ENCODE measurements at places on chromosomes 13 and 19.

DNA sequence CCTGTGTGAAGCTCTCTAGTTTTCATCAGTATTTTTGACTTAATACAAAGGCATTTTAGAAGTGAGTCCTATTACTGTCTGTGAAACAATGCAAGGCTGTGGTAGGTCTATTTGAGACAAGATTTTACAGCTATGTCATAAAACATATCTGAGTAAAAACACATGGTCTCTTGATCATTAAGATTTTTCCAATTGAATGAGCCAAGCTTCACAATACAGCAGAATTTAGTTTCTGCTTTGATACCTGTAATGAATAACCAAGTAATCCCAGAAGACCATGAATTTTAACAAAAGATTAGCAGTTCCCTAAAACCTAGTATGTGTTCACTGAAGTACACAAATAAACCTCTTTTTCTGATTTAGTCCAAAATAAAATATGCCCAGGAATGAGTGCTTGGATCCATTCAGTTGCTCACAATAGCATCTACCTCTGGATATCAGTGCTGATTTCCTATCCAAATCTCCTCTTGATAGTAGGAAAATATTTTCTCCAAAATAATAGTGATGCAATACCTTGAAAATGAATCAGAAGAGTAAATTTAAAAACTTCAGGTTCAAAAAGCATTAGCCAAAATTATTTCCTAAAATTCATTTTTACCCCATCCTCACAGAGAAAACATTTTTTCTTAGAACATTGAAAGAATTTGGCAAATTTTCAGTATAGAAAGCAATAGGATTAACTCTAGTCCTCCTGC, 533.5 kb upstream of the SGCG start:
- DNase-seq = no peak

GRCh38 chr13:112726016-112726767, 36.4 kb downstream of the ATP11A start:
- no peak for DNase-seq

- DNase-seq = no peak
Measured at GRCh38 chr13:112807653-112808376, 118.0 kb downstream of the ATP11A start.

DNA sequence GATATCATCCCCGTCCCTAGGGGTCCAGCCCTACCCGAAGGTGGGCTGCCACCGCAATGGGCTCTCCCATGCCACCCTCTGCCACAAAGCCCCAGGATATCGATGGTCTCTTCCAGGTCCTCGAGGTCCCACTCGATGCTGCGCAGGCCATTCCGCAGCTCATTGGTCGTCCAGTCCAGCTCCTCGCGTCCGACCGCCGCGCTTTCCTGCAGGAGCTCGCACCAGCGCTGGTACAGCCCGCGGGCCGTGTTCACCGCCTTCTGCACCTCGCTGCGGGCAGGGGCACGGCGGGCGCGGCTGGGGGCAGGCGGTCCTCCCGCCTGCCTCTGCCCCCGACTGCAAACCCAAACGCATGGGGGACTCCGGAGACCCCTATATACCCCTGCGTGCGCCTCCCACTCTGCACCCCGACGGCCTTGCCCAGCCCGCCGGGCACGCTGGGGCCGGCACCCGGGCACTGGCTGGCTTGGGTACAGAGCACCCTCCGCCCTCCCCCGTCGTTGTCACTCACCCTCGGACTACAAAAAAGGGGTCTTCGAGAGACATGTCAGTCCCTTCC, 468 bp downstream of the STX10 start:
- DNase-seq = peak; percentile 18

GRCh38 chr13:24491845-24492244, 20.7 kb downstream of the PARP4 start:
- DNase-seq = no peak

GRCh38 chr13:100336795-100337516, 248.1 kb downstream of the PCCA start:
- DNase-seq = no peak

GRCh38 chr13:24894277-24894971, 130.5 kb downstream of the RNF17 start:
- DNase-seq = no peak

- peak; percentile 77 for DNase-seq
Measured at GRCh38 chr19:1213391-1214286, 8.1 kb downstream of the STK11 start.

DNA sequence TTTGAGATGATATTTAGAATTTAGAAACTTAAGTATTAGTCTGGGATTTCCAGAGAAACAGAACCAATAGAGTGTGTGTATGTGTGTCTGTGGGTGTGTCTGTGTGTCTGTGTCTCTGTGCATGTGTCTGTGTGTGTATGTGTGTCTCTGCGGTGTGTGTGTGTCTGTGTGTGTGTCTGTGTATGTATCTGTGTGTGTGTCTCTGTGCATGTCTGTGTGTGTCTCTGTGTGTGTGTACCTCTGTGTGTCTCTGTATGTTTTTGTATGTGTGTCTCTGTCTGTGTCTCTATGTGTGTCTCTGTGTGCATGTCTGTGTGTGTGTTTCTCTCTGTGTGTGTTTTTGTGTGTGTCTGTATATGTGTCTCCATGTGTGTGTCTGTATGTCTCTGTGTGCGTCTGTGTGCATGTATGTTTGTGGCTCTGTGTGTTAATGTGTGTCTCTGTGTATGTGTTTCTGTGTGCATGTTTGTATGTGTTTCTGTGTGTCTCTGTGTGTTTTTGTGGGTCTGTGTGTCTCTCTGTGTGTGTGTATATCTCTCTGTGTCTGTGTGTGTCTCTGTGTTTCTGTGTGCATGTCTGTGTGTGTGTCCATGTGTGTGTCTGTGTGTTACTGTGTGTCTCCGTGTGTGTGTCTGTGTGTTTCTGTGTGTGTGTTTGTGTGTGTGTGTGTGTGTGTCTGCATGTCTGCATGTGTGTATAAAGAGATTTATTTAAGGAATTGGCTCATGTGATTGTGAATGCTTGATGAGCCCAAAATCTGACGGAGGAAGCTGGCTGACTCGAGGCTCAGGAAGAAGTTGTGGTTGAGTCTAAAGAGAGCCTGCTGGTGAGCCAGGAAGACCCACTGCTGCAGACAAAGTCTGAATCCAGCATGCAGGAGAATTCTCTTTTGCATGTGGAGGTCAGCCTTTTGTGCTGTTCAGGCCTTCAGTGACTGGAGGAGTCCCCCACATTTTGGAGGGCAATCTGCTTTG, 22.2 kb downstream of the GPR42 start:
- no peak for DNase-seq

DNA sequence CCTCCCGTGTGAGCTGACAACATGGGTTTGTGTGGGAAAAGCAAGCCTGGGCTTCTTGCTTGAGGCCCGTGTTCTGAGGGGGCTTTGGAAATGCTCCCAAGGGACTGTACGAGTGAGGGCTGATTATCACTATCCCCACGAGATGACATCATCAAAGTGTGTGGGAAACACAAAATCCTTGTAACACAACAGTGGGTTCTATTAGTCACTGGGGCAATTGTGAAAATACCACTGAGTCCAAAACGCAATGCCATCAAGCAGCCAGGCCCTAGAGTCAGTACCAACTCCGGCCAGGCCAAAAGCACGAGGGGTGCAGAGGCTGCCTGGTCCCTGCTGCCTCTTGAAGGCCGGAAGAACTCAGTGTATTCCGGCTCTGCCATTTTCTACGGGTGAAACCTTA, 29.6 kb downstream of the CAPS start:
- DNase-seq = no peak

GRCh38 chr13:42977219-42977659, 14.8 kb downstream of the EPSTI1 start:
- no peak for DNase-seq

- DNase-seq = no peak
Measured at GRCh38 chr13:50635504-50635903, 208.0 kb downstream of the DLEU7 start.

DNA sequence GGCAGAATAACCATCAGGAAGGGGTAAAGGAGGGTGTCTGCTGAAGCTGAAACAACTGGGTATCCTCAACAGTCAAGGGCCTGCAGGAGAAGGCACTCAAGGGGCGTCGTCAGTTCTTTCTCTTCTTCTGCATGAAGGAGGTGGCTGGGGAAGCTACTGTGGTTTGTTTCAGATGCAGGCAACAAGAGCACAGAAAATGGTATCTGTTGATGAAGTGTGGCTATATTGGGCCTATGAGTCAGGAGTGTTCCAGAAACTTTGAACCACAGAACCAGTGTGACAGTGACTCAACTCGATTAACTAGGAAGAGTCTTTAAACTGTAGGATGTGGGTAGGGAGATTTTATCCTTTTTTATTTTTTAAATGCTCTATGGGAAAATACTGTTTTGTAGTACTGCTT, 686.3 kb downstream of the FGF9 start:
- DNase-seq = no peak

DNA sequence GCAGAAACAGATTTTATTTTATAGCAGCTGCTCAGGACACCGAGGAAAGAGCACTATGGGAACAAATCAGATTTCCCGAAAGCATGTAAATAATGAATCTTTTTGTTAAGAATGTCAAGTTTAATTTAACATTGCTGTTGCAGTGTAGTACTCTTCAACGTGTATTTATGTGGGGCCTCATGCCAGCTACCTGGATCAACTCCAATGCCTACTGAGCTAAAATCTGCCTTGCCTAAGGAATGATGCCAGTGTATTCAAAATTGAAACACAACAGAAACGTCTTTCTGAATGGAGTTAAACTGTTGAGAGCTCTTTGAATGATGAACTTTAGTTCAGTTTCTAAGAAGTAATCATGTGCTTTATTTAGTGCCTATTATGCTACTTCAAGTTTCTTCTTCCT, 1379.8 kb upstream of the ATXN8OS start:
- DNase-seq = no peak
